Bronchial smooth muscle cell (primary cell): ENCODE measurements at places on chromosomes 5 and 9. TPM values are rescaled to one million over a fixed set of nuclear protein-coding genes. Genes with fewer than 3 reads are reported as not detected.

The PPP1R26 gene
- 5.7 and 6.3 TPM in 2 replicates for total RNA-seq

The PTTG1 gene
- total RNA-seq: 31.8 and 54.9 TPM in 2 replicates

The RABGAP1 gene
- total RNA-seq: 36.6 and 37.7 TPM in 2 replicates

The LRRC70 gene
- 0.26 and 0.79 TPM in 2 replicates for total RNA-seq

The ACOT12 gene
- total RNA-seq: 0.17 and 0.47 TPM in 2 replicates

The TMEM38B gene
- 11.0 and 12.5 TPM in 2 replicates for total RNA-seq

The OBP2B gene
- not detected in 2 replicates for total RNA-seq

The SLC45A2 gene
- under 0.01 TPM in 1 of 2 replicates, not detected in the other for total RNA-seq

The MLANA gene
- total RNA-seq: not detected in 2 replicates

The TRPM6 gene
- under 0.01 TPM in 2 replicates for total RNA-seq

The CSF1R gene
- total RNA-seq: under 0.01 TPM in 1 of 2 replicates, not detected in the other

The COMMD10 gene
- 14.3 and 28.8 TPM in 2 replicates for total RNA-seq

The CDKN2A gene
- 28.2 and 41.6 TPM in 2 replicates for total RNA-seq

The LCN15 gene
- not detected in 2 replicates for total RNA-seq

The GPR151 gene
- not detected in 2 replicates for total RNA-seq

The C9orf50 gene
- total RNA-seq: under 0.01 TPM in 2 replicates

The LRRC19 gene
- total RNA-seq: not detected in 2 replicates

The NUDT12 gene
- total RNA-seq: 8.5 and 15.3 TPM in 2 replicates

The CA9 gene
- 0.86 and 1.7 TPM in 2 replicates for total RNA-seq

The YIPF5 gene
- total RNA-seq: 105 and 126 TPM in 2 replicates

The FKTN gene
- total RNA-seq: 12.9 and 18.3 TPM in 2 replicates

The PDE6A gene
- not detected in 2 replicates for total RNA-seq

The SAXO1 gene
- 0.09 and 0.16 TPM in 2 replicates for total RNA-seq

The SYK gene
- under 0.01 TPM in 1 of 2 replicates, not detected in the other for total RNA-seq

The TXNDC8 gene
- not detected in 2 replicates for total RNA-seq

The QRFP gene
- not detected in 2 replicates for total RNA-seq

The PCDHAC1 gene
- under 0.01 and 0.09 TPM in 2 replicates for total RNA-seq

The TENT4A gene
- total RNA-seq: 7.1 and 7.8 TPM in 2 replicates

The SLC6A3 gene
- under 0.01 TPM in 1 of 2 replicates, not detected in the other for total RNA-seq

The KCNN2 gene
- 0.16 TPM in 1 of 2 replicates, not detected in the other for total RNA-seq

The POLK gene
- 24.3 and 26.6 TPM in 2 replicates for total RNA-seq

The PCDHGA10 gene
- total RNA-seq: 2.3 and 7.1 TPM in 2 replicates

The CLTB gene
- total RNA-seq: 65.6 and 103 TPM in 2 replicates

The ENTPD8 gene
- total RNA-seq: under 0.01 TPM in 1 of 2 replicates, not detected in the other

The PRUNE2 gene
- total RNA-seq: 11.3 and 11.8 TPM in 2 replicates

The IRX4 gene
- not detected in 2 replicates for total RNA-seq
